ENCODE measurements at places on chromosomes 7 and 10. TPM values are rescaled to one million over a fixed set of nuclear protein-coding genes. Genes with fewer than 3 reads are reported as not detected.

TACR2 gene
- total RNA-seq = 0.49 TPM

IL15RA gene
- 21.2 TPM for total RNA-seq

TAS2R3 gene
- total RNA-seq = 3.1 TPM

UNC5B gene
- total RNA-seq = 13.0 TPM

ADAM12 gene
- total RNA-seq = 9.4 TPM

GPER1 gene
- 4.5 TPM for total RNA-seq

PDGFA gene
- 114 TPM for total RNA-seq

DNA sequence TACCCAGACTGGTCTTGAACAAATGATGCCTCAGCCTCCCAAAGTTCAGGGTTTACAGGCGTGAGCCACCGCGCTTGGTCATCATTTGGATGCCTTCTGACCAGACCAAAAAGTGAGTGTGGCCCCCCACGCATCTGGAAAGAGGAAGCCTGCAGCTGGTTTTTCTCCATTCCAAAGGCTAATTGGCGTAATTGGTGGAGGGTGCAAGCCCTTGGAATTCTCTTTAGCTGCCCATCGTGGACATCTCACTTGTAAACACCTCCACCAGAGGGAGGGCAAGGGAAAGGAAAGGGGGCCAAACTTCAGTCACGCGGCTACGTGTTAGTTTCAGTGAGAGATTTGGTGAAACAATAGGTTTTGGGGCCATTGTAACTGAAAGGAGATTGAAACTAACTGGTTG, 4.1 kb upstream of the ARHGAP21 start:
- DNase-seq = no peak

DNA sequence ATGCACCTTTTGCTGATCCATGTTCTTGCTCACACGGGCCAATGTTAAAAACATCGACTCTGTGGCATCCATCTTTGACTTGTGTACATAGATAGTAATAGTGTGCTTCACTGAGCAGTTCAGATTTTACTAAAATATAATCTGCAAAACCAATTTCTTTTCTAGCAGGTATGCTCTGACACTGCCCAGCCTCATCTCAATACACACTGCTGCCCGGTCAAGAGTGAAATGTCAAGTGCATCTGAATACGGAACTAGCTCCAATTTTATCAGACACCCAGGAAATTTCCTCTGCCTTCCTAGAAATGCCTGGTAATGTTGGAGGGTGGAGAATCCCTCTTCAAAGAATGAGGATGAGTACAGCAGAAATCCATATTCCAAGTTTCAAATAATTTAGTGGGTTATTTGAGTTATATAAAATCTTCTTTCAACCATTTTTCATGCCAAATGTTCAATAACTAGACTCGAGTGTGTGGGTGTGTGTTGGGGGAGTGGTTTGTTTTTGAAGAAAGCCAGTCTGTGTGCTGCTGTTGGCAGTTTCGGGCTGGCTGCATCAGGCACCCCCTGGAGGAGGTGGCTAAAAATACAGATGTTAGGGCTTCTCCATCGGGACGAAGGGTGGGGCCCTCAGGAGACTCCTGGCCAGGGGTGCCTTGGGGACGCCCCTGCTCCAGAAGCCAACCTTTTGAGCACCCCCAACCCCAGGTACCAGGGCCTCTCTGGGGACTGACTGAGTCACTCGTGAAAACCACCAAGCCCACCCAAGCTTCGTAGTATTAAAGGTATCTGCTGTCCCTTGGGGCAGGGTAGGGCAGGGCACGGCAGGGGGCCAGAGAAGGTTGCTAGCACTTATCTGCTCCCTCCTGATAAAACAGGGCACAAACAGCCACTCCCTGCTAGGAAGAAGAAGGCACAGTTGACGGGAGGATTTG, 15.4 kb downstream of the CTBP2 start:
- DNase-seq = peak; percentile 77

DNA sequence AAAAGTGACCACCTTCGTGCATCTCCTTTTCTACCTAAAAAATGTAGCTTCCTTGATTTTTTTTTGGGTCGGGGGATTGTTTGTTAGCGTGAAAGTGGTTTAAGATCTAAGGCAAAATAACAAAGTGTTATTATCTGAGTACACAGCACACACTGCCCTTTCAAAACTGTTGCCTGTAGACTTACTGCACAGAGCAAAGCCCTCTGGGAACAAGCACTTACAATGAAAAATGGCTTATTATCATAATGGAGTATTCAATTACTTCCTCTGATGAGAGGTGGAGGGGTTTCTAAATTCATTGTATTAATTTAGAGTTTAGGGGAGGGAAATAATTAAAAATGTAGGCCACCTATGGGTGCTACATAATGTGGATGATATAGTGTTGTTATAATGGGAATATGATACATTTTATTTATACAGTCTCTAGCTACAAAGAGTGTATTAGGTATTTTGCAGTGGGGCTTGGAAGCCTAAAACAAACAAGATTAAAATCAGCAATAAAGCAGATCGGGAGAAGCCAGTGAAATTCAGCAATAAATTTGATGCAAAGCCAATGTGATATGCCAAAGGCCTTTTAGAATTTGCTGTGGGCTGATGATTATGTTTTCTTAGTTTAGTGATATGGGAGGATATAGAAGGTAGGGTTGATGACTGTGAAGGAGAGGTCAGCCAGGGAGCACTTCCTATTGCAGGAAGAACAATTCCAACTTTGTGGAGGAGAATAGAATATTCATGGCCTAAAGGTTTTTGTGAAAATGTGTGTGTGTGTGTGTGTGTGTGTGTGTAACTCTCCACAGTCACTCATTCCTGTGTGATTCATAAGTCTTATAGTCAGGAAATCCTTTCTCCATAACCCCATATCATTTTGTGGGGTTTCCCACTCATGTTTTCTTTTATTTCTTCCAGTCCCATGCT, 17.7 kb upstream of the EXOC4 start:
- DNase-seq = no peak

GRCh38 chr10:74167443-74167842, 16.4 kb downstream of the ADK start:
- no peak for DNase-seq

DNA sequence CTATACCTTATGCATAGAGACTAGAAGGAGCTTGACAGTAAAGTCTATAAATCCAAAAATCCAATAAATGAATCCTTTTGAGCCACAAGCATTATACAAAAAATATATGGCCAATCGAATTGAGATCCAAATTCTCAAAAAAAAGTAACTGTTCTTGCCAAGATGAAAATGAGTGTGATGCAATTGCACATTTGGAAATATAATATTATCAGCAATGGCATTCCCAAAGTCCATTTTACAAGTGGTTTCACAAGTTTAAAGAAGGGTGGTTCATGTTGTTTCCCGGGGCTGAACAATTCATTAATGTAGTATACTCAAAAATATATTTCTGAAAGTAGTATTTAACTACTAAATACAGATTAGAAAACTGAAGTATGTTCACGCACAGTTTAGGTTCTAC, 7.3 kb downstream of the RP9 start:
- DNase-seq = no peak

DNA sequence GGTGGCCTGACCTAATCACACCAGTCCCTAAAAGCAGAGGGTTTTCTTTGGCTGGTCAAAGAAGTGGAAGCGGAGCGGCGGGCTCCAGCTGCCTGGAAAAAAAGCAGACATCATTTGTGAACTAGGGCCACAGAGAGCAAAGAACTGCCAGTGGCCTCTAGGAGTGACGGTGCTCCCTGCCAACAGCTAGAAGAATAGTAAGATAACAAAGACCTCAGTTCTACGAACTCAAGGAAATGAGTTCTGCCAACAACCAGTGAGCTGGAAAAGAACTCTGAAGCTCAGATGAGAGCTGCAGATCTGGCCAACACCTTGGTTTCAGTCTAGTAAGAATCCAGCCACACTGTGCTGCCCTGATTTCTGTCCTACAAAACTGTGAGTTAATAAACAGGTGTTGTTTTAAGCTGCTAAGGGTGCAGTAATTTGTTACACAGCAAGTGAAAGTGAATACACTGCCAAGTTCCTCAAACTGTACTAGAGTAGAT, 178.0 kb downstream of the SRPK2 start:
- peak; percentile 50 for DNase-seq

- DNase-seq = no peak
Observed at GRCh38 chr10:974038-974784, 14.0 kb upstream of the GTPBP4 start.

GRCh38 chr10:82910301-82910700, 1035.3 kb downstream of the NRG3 start:
- DNase-seq = no peak

DNA sequence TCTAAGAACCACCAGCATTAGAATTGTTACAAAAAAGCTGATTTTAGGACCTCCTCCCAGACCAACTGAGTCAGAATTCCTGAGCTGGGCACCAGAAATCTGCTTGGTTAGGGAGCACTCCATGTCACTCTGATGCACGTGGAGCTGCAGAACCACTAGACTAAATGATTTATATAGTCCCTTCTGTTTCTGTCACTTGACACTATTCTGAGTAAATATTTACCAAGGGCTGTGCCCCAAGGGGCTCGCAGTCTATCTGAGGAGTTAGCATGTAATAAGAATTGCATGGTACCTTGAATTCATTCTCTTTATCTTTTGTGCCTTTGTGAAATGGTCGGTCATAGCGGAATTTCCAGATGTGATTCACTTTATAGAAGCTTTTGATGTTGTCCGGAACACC, 196.0 kb upstream of the IMMP2L start:
- no peak for DNase-seq

- DNase-seq = no peak
Observed at GRCh38 chr10:77899080-77899477, 27.5 kb downstream of the DLG5 start.

DNA sequence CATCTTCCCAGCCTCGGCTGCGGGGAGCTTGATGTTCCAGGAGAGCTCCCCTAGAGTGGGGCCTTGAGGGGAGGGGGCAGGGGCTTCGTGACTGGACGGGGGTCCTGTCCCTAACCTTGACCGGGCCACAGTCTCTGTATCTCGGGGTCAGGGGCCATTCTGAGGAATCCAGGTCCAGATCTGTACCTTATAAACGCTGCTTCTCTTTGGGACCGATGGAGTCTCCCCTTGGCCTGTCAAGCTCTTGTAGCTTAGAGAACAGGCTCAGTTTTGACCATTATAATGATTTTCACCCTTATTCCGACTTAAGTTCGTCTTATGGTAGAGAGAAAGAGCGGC, 831 bp downstream of the ZKSCAN5 start:
- no peak for DNase-seq
